Natural killer cell (primary cell): ENCODE measurements at places on chromosomes 5 and 9. TPM values are rescaled to one million over a fixed set of nuclear protein-coding genes. Genes with fewer than 3 reads are reported as not detected.

DNA sequence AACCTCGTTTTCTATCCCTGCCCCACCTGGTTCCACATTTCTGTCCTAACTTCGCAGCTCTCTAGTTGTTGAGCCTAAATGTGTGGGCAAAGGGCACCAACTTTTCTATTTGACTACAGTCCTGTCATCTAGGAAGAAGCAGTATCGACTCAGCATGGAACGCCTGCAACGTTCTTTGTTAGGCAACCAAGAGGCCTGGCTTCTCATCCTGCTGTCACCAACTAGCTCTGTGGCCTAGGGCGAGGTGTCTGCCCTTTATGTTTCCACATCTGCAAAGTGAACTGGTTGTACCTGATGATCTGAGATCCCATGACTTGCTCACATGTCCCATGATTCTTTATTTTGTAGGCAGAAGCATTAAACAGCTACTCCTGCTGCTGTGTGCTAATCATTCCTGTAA lies 248.9 kb downstream of the ADAMTSL1 start:
- no peaks in the 10 kb centered on the region for H3K4me1 ChIP-seq
- no peaks in the 10 kb centered on the region for H3K27me3 ChIP-seq
- no peak overlapping the region for H3K4me3 ChIP-seq
- no peaks in the 10 kb centered on the region for H3K36me3 ChIP-seq

Gene SLC12A7
- total RNA-seq: 92.5 TPM

DNA sequence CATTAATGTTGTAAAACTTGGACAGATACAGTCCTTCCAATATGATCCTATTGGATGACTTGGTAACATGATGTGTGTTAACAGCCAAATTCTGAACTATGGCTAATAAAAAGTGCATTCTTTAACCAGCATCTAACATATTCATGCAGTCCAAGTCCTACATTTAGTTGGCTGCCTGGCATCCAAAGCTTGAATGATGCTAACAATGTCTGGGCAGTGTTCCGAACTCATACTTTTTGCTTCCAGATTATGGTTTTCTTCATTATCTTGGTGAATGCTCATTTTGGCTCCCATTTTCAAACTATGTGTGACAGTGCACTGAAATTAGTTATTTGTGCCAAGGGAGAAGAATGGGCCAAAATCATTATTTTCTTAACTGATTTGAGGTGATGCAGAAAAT lies 2.8 kb downstream of the FAM174A start:
- no peaks in the 10 kb centered on the region for H3K27me3 ChIP-seq
- H3K4me1 ChIP-seq: peaks cover 9% of the 10 kb centered on the region
- no peak for DNase-seq
- H3K4me3 ChIP-seq: no peak overlapping the region

DNA sequence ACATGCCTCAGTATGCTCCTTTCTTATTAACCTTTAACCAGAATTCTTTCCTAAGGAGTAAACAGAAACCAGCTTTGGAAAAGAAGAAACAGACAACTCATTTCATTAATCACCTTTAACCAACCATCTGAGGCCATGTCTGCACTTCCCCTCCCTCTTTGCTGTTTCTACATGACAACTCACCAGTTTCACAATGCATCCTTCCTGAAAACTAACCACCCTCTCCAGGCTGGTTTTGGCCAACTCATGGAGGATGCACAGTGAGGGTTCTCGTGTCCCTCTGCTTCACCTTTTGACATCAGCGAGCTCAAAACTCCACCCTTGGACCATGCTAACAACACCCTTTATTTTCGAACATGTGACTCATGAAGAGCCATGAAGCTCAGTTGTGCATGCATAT lies 244.1 kb downstream of the ELAVL2 start:
- H3K36me3 ChIP-seq: no peaks in the 10 kb centered on the region
- no peaks in the 10 kb centered on the region for H3K4me1 ChIP-seq
- no peak overlapping the region for H3K4me3 ChIP-seq
- H3K27ac ChIP-seq: no peak overlapping the region
- H3K27me3 ChIP-seq: no peaks in the 10 kb centered on the region

Gene LAMC3
- total RNA-seq: not detected

DNA sequence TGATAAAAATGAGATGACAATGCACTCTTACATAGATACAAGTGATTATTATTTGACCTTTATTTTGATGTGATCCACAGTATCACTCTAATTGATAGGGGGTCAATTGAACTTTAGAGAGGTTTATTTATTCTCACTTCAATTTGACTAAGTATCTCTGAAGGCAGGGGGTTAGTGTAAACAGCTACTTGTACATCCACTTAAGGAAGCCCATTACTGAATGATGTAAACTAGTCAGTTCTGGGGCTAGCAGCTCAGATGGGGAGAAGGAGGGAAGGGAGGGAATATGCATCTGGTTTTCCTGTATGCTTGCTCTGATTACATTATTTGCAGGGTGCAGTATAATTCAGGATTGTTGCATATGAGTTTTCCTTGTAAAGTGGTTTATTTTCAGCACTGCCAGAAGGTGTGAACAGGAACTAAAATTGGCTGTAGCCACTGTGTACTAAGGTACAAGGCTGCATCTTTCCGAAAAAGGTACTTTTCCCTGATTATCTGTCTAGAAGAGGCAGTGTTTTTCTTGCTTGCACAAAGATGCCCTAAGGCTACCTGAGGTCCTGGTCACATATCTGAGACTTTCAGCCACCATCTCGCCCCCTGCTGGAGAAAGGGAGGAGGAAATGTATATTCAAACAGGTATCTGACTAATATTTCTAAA lies 51.2 kb downstream of the MRPS27 start:
- DNase-seq: peak; percentile 23
- no peaks in the 10 kb centered on the region for H3K27me3 ChIP-seq
- no peak overlapping the region for H3K4me3 ChIP-seq
- no peak overlapping the region for H3K27ac ChIP-seq
- no peaks in the 10 kb centered on the region for H3K4me1 ChIP-seq

Gene SLC6A19
- not detected for total RNA-seq

- no peaks in the 10 kb centered on the region for H3K36me3 ChIP-seq
- no peaks in the 10 kb centered on the region for H3K27me3 ChIP-seq
- no peak overlapping the region for H3K4me3 ChIP-seq
- H3K4me1 ChIP-seq: no peaks in the 10 kb centered on the region
- H3K27ac ChIP-seq: no peak overlapping the region
These were observed 7.1 kb upstream of the CORO2A start for GRCh38 chr9:98199388-98200033.

Gene PRSS3
- total RNA-seq: not detected

- no peaks in the 10 kb centered on the region for H3K27me3 ChIP-seq
- no peaks in the 10 kb centered on the region for H3K36me3 ChIP-seq
- H3K4me3 ChIP-seq: no peak overlapping the region
- no peak overlapping the region for H3K27ac ChIP-seq
- no peak for DNase-seq
- no peaks in the 10 kb centered on the region for H3K4me1 ChIP-seq
These were observed 298.2 kb downstream of the CD180 start for GRCh38 chr5:66898241-66898995.

Gene ALDH1B1
- total RNA-seq: 3.5 TPM

Gene MARCHF6
- total RNA-seq: 160 TPM

DNA sequence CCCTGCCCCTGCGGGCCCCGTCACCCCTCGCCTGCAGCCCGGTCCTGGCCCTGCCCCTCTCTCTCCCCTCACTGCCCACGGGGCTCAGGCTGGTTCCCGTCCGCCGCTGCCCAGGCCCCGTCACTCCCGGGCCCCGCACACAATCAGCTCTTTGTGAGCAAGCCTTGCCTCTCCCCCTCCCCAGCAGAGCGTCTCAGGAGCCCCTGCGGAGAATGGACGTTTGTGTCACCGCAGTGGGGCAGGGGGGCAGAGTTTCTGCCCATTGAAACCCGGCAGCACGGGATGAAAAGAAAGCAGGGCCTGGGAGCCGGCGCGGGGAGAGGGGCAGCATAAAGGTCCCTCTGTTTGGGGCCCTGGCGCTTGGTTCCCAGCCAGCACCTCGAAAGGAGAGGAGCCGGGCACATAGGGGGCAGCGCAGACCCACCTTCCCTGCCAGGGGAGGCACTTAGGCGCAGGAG lies 13.5 kb upstream of the NUP214 start:
- no peaks in the 10 kb centered on the region for H3K4me1 ChIP-seq
- peaks cover 2% of the 10 kb centered on the region for H3K27me3 ChIP-seq
- no peak for DNase-seq
- H3K36me3 ChIP-seq: no peaks in the 10 kb centered on the region
- no peak overlapping the region for H3K4me3 ChIP-seq

GRCh38 chr9:30235068-30235467 lies 2149.4 kb upstream of the ACO1 start:
- no peak overlapping the region for H3K27ac ChIP-seq
- no peak for DNase-seq
- no peak overlapping the region for H3K4me3 ChIP-seq

DNA sequence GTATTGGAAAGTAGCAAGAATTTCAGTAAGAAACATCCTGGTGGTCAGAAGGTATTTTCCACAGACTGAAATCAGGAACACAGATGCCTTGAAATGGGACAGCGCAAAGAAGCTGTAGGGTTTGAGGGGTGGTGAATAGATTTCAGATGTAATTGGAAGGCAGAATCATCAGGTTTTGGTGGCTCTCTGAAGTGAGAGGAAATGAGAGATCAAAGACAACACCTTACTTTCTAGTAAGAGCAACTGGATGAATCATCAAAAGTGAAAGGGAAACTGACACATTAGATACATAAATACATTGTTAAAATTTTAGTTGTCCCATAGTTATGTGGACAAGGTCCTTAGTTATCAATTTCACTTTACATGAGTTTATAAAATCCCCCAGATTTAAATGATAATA lies 188.2 kb upstream of the SLC27A6 start:
- H3K4me3 ChIP-seq: no peak overlapping the region
- no peak for DNase-seq
- no peaks in the 10 kb centered on the region for H3K4me1 ChIP-seq

Gene ASTN2
- 3.0 TPM for total RNA-seq

DNA sequence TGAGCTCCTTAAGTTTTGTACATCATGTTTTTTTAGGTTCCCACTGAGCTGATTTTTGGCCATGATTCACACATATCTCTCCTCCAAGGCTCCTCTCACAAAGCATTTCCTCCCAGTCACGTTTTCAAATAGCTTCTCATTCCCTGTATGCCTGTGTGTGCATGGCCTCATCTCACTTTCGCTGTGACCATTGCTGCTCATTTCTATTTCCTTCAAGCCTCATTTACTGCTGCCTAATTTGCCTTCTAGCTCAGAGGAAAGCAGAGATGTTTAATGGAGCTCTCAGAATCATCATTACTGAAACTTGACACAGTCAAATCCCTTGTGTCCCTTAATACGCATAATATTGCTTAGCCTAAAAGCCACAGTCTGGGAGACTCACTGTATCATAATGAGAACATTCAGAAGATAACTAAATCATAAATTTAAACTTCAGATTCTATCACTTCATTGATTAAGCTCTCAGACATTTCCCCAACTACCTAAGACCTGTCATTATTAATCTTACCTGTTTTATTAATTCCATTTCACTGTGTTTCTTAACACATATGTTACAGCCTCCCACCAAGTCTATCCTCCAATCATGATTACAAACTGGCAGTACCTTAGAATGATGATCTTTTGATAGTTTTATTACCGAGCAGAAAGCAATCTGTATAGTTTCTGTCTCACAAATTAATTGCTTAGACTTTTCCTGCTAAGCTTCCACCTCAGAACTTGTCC lies 278.3 kb upstream of the PTGER4 start:
- H3K4me3 ChIP-seq: no peak overlapping the region
- H3K36me3 ChIP-seq: no peaks in the 10 kb centered on the region

DNA sequence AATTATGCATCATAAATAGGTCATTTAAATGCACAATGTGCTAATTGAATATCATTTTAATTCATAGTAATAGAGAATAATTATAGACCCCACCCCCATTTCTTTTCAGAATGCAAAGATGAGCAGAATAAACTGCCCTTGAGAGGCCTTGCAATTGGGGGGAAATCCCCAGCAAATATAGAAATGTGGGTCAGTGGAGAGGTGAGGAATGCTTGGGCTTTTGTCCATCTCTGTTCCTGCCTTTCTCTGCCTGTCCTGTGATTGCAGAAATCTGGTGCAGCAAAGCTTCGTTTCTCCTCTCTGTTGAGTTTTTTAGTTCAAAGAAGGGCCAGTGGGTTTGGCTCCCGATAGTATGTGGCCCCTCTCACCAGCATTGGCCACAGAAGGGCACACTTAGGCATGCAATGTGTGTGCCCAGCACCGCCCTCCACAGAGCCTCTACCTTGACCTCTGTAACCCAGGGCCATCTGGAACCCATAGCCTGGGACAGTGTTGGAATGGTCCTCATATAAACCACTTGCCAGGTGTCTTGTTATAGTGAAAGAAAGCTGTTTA lies 164.2 kb downstream of the SEMA6A start:
- no peak overlapping the region for H3K27ac ChIP-seq
- DNase-seq: no peak
- H3K4me1 ChIP-seq: no peaks in the 10 kb centered on the region
- no peaks in the 10 kb centered on the region for H3K27me3 ChIP-seq

Gene IL5
- not detected for total RNA-seq

Gene ZNF462
- 0.93 TPM for total RNA-seq

- H3K27me3 ChIP-seq: no peaks in the 10 kb centered on the region
- H3K4me3 ChIP-seq: no peak overlapping the region
- no peaks in the 10 kb centered on the region for H3K4me1 ChIP-seq
- DNase-seq: no peak
- H3K27ac ChIP-seq: no peak overlapping the region
These were observed 68.9 kb downstream of the WDR41 start for GRCh38 chr5:77423022-77423750.

Gene MRPL22
- total RNA-seq: 30.9 TPM

DNA sequence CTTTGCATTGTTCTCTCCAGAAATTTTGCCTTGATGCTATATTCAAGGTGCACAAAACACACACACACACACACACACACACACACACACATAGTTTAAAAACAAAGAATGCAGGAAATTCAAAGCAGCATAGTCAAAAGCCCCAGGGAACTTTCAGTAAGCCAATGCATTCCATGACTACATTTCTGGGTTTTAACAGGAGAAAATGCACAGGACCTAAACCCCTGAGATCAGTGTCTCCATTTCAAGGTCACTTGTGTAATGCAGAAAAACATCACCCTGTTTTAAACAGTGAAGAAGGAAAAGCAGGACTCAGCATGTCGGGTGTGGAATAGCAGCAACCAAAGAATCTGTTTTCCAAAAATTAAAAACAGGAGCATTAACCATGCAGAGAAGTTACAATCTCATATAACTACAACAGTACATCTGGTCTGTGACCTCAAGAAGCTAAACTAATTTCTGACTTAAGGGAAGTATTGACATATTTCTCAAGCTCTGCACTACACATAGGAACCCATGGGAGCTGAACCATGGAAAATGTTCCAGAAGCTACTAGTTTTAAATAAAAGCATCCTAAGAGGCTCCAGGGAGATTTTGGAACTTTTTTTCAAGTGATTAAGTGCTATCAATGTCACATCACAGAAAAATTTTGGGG lies 296.7 kb downstream of the HINT1 start:
- H3K4me3 ChIP-seq: no peak overlapping the region
- no peaks in the 10 kb centered on the region for H3K27me3 ChIP-seq
- H3K27ac ChIP-seq: no peak overlapping the region
- no peaks in the 10 kb centered on the region for H3K36me3 ChIP-seq
- no peaks in the 10 kb centered on the region for H3K4me1 ChIP-seq

GRCh38 chr5:159179529-159180305 lies 29.6 kb downstream of the RNF145 start:
- H3K36me3 ChIP-seq: peaks cover 19% of the 10 kb centered on the region
- no peak overlapping the region for H3K4me3 ChIP-seq
- H3K27me3 ChIP-seq: no peaks in the 10 kb centered on the region
- DNase-seq: no peak
- H3K27ac ChIP-seq: no peak overlapping the region
- no peaks in the 10 kb centered on the region for H3K4me1 ChIP-seq
